ENCODE measurements at places on chromosomes 7 and 10.

- DNase-seq: no peak
Measured at GRCh38 chr10:82628373-82628772, 753.4 kb downstream of the NRG3 start.

DNA sequence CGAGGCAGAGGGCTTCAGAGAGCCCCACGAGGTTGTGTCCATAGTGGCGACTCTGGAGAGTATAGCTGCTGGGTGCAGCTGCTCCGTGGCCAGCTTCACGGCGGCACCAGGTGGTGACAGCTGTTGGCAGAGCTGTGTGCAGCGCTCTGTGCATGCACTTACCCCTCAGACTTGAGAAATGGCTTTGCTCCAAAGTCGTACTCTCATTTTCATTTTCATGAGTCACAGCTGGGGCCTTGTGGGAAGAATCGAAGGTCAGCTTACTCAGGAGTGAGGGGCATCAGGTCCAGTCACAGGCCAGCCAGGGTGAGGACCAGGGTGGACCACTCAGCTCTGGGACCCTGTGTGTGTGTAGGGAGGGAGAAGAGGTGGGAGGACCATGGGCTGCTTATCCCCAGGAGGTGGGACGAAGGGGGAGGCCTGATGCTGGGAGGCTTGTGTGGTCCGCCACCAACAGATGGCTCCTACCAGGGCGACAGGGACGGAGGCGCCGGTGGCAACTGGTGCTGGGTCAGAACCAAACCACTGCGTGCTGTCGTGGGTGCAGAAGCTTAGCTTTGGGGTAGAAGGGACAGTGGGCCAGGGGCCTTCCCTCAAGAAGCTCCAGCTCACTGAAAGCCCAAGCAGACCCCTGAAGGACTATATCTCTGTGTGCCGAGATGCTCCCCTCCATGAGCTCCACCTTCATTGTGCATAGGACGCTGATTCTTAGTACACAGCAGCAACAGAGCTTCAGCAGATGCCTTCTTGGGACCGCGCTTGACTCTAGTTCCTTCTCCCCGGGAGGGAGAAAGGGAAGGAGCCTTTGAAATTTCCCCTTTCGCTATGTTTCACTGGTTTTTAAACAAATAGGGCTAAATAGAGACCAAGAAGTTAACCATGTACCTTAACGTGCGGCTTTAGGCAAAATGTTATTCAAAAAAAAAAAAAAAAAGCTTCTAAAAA is 225.0 kb downstream of the CELF2 start:
- DNase-seq: peak; percentile 81

GRCh38 chr10:64463406-64463805 is 942.2 kb downstream of the REEP3 start:
- DNase-seq: no peak

GRCh38 chr7:143299840-143300239 is 11.7 kb downstream of the CASP2 start:
- no peak for DNase-seq

DNA sequence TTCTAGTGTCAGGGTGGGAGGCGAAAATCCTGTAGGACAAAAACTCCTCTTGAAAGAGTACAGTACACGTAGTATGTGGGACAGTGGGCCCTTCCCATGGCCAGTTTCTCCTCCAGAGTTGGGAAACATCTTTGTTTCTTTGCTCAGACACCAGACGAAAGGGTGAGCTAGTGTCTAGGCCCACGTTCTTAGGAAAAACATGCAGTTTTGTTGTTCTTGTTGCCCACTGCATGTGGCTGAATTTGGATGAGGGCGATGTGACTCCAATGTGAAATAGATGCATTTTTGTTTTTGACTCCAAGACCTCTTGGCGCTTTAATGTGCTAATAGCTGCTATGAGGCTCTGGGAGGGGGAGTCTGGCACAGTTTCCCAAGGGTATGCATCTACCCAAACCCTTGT is 100.8 kb downstream of the ATXN7L1 start:
- DNase-seq: no peak

GRCh38 chr10:2831509-2831908 is 235.8 kb upstream of the PFKP start:
- DNase-seq: no peak

GRCh38 chr7:142800699-142801260 is 30.0 kb downstream of the PRSS2 start:
- no peak for DNase-seq

DNA sequence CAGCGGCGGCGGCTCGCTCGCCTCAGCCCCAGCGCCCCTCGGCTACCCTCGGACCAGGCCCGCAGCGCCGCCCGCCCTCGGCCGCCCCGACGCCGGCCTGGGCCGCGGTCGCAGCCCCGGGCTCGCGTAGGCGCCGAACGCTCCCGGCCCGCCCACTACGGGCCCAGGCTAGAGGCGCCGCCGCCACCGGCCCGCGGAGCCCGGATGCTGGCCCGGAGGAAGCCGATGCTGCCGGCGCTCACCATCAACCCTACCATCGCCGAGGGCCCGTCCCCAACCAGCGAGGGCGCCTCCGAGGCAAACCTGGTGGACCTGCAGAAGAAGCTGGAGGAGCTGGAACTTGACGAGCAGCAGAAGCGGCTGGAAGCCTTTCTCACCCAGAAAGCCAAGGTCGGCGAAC is 18.2 kb upstream of the TSPAN33 start:
- DNase-seq: no peak

GRCh38 chr7:113873554-113874151 is 45.2 kb downstream of the PPP1R3A start:
- no peak for DNase-seq

DNA sequence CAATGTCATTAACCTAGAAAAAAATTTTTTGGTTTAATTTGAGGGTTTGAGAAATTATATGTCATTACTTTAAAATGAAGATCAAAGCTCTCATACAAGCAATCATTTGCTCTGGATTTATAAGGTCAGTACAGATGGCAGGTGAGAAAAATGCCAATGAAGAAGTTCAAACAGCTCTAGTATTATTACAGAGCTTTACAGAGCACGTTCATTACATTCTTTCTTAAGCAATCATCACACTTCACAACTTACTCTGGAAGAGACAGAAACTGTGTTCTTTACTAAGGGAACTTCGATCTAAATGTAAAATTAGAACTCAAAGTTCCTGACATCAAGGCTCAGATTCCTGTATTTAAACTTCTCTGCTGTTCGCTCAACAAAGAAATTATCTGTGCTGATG is 153.4 kb downstream of the ATE1 start:
- no peak for DNase-seq

DNA sequence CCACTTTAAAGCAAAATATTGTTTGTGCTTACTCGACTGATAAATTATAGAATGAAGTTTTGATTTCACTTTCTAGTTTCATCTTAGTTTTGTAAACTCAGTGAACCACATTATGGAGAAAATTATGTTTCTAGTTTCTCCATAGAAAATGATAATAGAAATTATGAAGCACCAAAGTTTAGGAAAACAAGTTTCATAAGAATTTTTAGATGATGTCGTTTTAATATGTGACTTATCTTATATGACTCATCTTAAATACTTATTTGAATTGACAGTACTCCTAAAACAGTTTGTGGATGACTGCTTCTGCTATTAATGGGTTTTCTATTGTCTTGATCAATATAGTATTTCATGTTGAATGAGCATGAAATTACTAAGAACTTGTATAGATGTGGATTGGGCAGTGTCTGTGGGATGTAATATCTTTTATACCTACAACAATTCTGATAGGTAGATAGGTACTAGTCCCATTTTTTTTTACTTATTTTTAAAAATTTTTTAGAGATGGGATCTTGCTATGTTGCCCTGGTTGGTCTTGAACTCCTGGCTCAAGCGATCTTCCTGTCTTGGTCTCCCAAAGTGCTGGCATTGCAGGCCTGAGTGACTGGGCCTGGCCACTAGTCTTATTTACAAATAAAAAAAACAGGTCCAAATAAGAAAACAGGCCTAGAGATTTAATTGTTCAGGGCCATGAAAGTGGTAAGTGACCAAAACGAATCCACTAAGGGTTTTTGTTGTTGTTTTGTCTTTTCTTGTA is 3.7 kb downstream of the HBP1 start:
- peak; percentile 88 for DNase-seq

DNA sequence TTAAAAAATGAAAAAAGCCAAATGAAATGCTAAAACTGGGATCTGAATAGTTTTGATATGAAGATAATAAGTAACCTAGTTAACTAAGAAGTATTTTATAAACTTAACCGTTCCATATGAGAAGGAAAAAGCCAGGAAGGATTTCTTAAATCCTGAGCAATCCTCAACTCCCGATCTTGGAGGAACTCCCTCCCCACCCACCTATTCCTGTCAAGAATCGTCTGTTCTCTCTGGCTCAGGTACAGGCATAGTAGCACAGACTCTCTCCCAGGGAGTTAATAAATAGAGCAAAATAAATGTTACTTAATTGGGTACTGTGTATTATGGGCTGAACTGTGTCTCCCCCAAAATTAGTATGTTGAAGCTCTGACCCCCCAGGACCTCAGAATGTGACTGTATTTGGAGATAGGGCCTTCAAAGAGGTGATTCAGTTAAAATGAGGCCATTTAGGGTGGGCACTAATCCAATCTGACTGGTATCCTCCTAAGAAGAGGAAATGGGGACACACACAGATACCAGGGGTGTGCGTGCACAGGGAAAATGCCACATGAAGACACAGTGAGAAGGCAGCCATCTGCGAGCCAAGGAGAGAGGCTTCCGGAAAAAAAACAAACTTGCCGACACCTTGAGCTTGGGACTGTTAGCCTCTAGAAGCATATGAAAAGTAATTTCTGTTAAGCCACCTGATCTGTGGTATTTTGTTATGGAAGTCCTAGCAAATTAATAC is 28.7 kb downstream of the PUS7 start:
- DNase-seq: no peak

- no peak for DNase-seq
Measured at GRCh38 chr7:8155836-8156235, 106.1 kb downstream of the ICA1 start.

- DNase-seq: no peak
Measured at GRCh38 chr10:58239561-58240169, 28.0 kb downstream of the IPMK start.

DNA sequence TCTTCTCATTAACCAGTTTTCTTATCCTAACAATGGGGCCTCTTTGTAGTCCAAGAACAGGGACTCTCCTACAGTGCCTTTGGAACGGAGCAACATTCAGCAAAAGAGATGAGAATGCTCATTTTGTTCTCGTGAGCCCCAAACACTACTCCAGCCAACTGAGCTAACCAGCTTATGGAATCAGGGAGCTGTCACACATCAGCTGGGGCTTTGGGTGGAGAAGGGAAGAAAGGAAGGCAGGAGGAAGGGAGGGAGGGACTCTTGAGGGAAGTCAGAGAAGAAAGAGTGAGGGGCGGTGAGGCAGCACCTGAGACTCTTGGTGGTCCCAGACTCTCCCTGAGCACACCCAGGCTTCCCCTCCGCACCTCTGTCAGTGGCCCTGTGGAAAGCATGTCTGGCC is 123.1 kb downstream of the CLEC2L start:
- DNase-seq: no peak

GRCh38 chr10:128777342-128777741 is 651.1 kb upstream of the MKI67 start:
- DNase-seq: no peak

- no peak for DNase-seq
Measured at GRCh38 chr10:116625845-116626244, 5.1 kb downstream of the PNLIPRP2 start.

- DNase-seq: no peak
Measured at GRCh38 chr10:110650265-110650668, 6.1 kb downstream of the RBM20 start.

DNA sequence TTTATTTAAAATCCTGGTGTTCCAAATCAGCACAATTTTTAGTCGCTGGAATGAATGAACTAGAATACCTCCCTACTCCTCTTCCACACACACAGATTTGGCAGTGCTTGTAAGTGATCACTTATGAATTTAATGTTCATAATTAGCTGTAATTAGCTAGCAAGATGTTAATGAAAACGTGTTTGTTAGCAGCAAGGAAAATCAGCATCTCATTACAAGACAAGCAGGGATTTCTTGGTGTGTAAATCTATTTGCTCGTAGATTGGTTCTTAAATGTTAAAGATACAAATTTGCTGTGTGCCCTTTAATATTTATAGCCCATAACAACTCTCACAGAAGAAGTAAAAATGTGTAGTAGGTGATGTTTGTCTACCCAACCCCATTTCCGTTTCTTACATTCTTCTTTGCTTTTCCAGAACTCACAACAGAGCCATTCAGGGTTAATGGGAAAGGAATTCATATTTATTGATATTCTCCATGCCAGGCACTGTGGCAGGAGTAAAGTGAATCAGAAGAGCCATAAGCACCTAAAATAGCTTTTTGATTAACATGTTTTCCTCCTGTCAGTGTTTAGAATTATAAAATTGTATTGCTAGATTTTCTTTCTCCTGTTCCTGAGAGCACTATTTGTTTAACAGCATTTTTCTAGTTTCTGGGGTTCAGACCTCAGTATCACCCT is 49.6 kb downstream of the SEMA3C start:
- no peak for DNase-seq

- DNase-seq: peak; percentile 64
Measured at GRCh38 chr10:69123306-69123746, 652 bp upstream of the VPS26A start.
